ENCODE measurements at places on chromosomes 4 and X. TPM values are rescaled to one million over a fixed set of nuclear protein-coding genes. Genes with fewer than 3 reads are reported as not detected.

GRCh38 chrX:130545796-130546195 is 144.0 kb downstream of the RBMX2 start:
- peaks cover 19% of the 10 kb centered on the region for H3K27me3 ChIP-seq
- H3K36me3 ChIP-seq = no peaks in the 10 kb centered on the region
- no peak overlapping the region for H3K4me3 ChIP-seq
- no peaks in the 10 kb centered on the region for H3K4me1 ChIP-seq

- H3K4me3 ChIP-seq = peak overlapping the region; percentile 59
- peaks cover 42% of the 10 kb centered on the region for H3K4me1 ChIP-seq
- no peak for DNase-seq
- H3K27me3 ChIP-seq = peaks cover 7% of the 10 kb centered on the region
- peak overlapping the region; percentile 85 for H3K27ac ChIP-seq
Observed at GRCh38 chrX:154090731-154091130, 6.8 kb downstream of the MECP2 start.

DNA sequence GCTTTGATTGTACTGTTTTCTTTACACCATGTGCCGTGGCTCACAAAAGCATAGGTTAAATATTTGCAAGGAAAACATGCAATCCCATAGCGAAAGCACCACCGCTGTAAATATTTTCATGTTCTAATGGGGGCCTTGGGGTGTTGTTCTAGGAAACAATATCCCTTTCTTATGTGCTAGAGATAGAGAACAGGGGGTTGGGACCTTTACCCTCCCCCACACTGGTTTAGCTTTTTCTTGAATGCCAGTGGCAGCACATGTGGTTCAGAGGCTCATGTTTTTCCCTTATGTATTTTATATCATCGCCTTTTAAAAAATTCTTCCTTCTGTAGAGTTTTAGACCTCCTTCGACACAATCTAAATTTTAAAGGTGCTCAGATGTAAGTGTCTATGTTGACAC is 422.6 kb upstream of the TENM3 start:
- no peaks in the 10 kb centered on the region for H3K27me3 ChIP-seq
- no peak overlapping the region for H3K4me3 ChIP-seq
- H3K36me3 ChIP-seq = no peaks in the 10 kb centered on the region
- no peaks in the 10 kb centered on the region for H3K4me1 ChIP-seq

Gene TMEM47
- not detected for total RNA-seq

DNA sequence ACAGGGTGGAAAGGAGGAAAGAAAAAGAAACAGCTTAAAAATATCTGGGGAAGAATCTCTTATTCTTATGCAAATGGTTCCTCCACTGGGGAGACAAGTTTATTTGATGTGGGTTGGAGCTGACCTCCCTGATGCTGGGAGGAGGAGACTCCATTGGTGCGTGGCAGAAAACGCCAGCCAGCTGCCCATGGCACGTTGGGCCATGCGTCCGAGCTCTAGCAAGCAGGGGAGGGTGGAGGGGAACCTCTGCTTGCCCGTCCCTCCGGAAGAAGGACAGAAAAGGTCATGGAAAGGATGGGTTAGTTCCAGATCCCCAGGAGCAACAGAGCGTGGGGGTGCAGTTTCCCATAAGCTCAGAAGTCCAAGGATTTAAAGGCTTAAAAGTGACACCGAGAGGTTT is 210.4 kb downstream of the KLHL4 start:
- no peak for DNase-seq
- no peak overlapping the region for H3K4me3 ChIP-seq
- H3K4me1 ChIP-seq = no peaks in the 10 kb centered on the region

Gene DSPP
- not detected for total RNA-seq

Gene TIGD4
- total RNA-seq = 0.45 TPM

GRCh38 chr4:22486276-22486675 is 29.6 kb downstream of the ADGRA3 start:
- DNase-seq = no peak
- no peaks in the 10 kb centered on the region for H3K27me3 ChIP-seq
- H3K27ac ChIP-seq = peak overlapping the region; percentile 7
- no peak overlapping the region for H3K4me3 ChIP-seq
- H3K4me1 ChIP-seq = peaks cover 29% of the 10 kb centered on the region

Gene CT45A10
- total RNA-seq = not detected

DNA sequence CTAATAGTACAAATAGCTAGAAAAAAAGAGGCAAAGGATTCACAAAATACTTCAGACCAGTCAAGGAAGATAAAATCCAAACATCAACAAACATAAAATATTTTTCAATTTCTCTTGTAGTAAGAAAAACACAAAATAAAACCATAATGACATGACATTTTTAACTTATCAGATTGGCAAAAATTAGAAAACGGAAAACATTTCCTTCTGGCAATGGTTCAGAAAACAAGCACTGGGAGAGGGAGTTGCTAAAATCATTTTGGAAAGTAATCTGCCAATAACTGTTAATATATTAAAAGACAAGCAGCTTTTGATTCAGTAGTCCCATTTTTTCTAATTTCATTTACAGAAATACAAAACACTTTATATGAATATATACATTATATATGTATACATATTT is 26.1 kb downstream of the TKTL2 start:
- no peaks in the 10 kb centered on the region for H3K36me3 ChIP-seq
- no peak for DNase-seq
- no peak overlapping the region for H3K4me3 ChIP-seq
- no peak overlapping the region for H3K27ac ChIP-seq
- H3K27me3 ChIP-seq = peaks cover 5% of the 10 kb centered on the region

Measured in natural killer cell treated with Interleukin-12 subunit alpha and Interleukin-12 subunit beta and Interleukin-15 and Interleukin-18, amount 100 ng/mL, for 72 hours (primary cell).